ENCODE measurements at places on chromosomes 3 and 15.

DNA sequence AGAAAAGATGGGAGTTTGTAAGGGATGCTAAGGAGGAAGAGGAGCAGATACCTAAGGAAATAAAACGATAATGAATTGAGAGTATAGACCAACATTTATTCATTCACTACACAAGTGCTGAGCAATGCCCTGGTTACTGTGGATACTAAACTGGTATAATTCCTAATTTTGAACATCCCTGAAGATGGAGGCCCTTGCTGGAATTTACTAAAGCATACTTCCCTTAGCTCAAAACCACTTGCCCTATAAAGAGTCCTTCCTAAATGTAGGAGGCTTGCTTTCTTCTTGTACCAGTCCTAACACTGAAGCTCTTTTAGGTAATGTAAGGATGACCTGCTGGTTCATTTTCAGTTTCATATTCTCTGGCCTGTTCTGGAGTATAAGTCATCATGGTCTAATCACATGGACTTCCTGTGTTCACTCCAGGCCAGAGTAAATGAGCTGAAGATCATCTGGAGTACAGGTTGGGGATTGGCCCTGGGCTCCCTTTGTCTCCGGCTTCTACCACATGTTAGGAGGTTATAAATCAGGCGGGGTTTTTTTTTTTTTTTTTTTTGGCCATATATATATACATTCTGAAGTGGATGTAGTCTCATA is 40.1 kb upstream of the MTMR10 start:
- DNase-seq, result no peak

GRCh38 chr3:8851703-8852102 is 82.3 kb upstream of the OXTR start:
- no peak for DNase-seq

DNA sequence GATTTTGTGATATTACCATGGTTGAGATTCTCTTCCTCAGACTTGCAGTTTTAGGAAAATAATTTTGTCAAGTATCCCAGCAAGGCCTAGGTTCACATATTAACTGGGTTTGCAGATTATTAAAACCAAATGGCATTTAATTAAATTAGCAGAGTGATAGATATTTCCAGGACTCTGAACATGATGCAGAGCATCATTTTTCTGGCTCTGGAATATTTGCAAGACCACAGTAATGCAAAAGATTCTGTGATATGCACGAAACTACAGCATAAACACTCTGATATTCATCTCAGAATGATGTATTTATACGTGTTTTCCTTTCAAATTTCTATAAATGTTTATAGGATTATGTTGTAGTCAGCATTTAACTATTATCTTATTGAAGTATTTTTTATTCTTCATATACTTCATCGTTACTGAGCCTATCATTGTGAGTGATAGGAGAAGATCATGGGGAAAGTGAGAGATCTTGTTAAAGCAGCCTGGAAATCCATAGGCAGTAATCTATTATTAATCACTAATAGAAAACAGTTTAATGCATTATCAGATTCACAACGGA is 1245.6 kb downstream of the OTOL1 start:
- DNase-seq, result no peak

GRCh38 chr3:123104550-123104949 is 37.7 kb downstream of the PDIA5 start:
- DNase-seq, result no peak

- no peak for DNase-seq
Measured at GRCh38 chr3:45904931-45905330, 18.6 kb downstream of the CCR9 start.

DNA sequence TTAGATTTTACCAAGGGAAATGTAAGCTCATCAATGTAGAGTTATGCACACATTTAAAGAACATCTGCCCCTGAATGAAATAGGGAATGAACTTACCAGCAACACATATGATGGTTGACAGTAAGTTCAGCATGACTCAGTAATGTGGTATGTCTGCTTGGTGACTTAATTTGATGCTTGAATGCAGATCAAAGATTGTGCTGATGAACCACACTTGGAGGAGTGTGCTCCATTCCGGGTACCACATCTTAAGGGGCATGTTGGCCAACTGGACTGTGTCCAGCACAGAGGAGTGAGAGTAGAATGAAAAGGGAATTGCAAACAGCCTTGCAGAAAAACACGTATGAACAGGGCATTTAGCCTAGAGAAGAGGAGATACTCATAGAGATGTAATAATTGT is 171.0 kb upstream of the RARB start:
- no peak for DNase-seq

GRCh38 chr3:192417017-192417416 is 310.3 kb downstream of the FGF12 start:
- no peak for DNase-seq

DNA sequence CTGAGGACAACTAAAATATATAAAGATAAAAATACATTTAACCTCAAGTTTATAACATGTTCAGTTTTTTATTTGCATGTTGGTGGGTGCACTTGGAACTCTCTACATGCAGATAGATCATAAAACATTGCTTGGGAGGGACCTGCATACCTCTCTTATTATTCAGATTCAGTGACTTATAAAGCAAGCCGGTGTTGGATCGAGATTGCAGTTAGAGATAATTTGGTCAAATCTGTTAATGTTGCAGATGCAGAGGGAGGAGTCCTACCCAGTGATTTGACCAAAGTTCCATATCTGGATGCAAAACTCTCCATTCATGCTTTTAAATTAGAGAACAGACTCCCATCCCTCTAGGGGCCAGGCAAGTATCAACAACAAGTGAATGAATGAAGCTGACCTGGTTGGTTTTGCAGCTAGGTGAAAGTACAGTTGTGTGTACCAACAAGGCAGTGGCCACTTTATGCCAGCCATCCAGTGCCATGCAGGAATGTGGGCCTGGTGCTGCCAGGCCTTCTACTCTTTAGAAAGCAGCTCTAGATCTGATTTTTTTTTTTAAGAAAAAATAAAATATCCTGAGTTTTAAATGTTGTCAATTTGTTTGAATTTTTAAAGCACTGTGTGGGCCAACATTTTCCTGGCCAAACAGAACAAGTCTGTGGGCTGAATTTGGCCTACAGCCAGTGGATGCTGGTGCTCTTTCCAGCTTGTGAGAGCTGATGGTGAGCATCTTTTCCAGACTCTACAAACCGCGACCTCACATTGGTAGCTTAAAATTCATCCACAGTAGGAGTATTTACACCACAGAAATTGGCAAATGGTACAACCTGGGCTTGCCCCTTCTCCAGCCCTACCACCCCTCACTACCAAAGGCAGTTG is 12.3 kb downstream of the CDIN1 start:
- no peak for DNase-seq

DNA sequence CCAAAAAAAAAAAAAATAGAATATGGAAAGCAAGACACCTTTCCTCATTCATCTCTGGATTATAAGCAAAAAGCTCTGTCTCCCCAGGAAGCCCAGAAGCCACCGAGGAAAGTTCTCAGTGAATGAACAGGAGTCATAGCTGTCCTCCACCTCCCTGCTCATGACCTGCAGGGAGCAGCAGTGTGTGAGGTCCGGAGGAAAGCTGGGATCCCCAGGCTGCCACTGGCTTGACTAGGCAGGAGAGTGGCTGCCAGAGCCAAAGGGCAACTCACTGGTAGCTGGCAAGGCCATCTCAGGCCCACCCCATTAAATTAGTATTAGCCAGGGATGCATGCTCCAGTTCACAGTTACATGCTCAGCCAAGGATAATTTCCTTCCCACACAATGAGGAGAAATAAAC is 191.6 kb upstream of the STT3B start:
- DNase-seq, result no peak

GRCh38 chr3:8768364-8769087 is 887 bp downstream of the OXTR start:
- no peak for DNase-seq

DNA sequence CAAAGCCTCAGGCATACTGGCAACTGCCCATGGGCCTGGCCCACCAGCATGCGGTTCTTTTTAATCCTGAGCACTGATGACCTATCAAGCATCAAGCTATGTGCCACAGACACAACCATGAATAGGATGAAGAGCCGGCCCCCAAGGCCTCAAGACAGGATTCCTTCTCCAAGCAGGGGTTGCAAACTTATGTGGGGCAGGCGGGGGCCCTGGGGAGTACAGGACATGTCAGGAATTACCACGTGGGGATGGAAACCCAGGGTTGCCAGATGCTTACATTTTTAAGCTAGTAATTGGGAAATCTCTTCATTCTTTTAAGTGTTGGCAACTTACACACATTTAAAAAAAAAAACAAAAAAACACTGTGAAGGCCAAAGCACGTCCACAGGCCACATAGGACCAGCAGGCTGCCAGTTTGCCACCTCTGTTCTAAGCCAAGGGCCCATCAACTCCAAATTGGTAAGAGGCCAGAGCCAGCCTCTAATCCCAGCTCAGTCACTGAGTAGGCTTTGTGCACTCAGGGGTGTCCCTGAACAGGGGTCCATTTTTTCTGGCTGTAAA is 32.8 kb downstream of the BDH1 start:
- DNase-seq, result no peak

DNA sequence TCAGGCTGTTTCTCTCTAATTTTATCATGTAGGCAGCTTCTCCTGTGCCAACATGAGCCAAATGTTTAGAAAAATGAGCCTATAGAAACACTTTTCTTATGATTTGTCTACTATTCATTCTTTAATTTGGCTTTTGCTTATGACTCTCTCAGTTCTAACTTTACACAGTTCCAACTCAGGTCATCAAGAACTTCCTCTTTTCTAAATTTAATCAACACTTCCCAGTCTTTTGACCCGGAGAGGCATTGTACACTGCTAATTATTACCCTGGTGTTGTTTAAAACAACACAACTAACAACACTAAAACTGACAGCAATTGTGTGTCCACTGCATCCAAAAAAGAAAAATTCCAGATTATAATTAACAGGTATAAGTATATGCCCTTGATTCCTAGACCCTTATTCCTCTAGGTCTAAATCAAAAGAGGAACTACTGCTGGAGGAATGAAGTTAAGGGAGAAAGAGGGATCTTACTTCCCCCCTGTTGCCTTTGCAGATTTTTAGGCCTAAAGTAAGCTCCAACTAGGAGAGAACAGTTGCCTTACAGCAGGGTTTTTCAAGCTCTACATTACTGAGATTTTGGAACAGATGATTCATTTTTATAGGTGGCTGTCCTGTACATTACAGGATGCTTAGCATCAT is 332.2 kb upstream of the GOLIM4 start:
- DNase-seq, result no peak

GRCh38 chr3:140629357-140630137 is 48.3 kb upstream of the TRIM42 start:
- no peak for DNase-seq

DNA sequence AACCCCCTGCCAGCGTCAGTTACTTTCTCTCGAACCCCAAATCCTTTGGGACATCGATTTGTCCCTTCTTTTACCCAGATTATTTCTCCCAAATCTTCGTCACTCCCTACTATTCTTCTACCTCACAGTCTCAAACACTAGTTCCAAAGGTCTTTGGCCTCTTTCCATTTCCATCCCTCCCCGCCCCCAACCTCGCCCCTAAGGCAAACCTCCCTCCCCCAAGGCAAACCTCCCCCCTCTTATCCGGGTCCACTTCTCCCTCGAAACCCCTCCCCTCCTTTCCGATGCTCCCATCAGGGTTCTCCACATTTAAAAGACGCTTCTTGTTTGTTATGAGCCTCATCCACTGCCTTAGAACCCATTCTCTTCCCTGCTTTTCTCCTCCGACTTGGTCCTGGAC is 583 bp downstream of the EAF1 start:
- DNase-seq, result no peak

DNA sequence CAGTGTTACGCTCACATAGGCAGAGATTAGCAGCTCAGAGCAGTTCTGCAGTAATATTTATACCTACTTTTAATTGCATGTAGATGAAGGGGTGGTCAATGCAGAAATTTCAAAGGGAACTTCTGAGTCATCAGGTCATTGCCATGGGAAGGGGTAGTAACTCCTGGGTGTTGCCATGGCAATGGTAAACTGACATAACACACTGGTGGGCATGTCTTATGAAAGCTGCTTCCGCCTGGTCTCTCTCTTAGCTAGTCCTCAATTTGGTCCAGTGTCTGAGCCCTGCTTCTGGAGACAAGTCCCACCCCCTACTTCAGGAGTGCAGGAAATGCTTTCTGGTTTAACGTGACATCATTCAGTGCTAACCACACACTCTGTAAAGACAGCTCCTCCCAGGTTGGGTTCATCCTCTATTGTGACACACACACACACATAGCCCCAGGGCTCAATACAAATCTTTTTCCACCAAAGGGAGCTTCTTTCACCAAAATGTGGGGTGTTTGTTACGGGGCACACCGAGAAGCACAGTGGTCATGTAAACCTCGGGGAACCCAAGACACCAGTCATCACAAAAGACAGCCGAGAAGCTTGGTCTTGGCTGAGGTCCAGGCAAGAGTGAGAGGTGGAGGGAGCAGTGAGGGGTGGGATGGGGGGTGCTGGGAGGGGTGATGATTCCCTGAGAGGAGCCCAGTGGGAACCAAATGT is 74.5 kb downstream of the TLE3 start:
- peak; percentile 43 for DNase-seq

DNA sequence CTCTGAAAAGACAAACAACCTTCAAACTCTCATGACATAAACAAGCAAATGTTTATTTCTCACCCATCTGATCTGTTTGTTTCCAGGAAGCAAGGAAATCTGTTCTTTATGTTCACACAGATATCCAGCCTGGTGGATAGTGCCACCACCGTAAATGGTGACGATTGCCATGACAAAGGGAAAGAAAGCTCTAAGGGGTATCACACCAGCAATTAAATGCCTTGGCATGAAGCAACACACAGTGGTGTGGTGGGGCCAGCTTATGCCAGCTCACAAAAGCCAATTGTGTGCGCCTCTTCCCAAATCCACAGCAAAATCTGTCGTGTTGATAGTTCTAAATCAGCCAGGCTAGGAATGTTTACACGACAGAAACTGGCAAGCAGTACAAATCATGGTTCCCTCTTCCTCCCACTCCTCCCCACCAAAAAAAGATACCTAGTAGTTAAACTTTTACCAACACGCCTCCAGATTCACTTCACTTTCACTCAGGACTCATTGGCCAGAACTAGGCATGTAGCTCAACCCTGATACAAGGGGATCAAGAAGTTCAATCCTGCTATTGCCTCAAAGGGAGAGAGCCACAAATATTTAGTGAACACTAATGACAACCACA is 189.2 kb upstream of the SLCO3A1 start:
- no peak for DNase-seq

DNA sequence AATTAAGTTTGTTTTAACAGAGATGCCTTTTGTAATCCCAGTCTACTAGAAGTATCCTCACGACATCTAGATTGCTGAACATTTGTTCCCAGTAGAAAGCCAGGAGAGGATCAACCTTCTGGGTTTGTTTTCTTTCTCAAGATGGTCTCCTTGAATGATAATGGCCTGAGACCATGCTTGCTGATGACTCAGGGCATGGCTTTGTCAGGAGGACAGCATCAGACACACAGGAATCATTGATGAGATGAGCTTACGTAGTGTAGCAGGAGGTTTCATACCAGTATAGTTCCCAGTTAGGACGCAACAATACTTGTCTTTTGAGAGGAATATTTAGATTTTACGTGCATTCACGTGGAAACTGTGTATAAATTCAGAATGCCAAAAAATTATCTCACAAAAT is 38.6 kb downstream of the ATP1B3 start:
- DNase-seq, result no peak

- DNase-seq, result no peak
Measured at GRCh38 chr15:37134244-37134643, 33.9 kb upstream of the MEIS2 start.
